Sigmoid colon (tissue), 7 donors: ENCODE measurements at places on chromosomes 3 and 15. TPM values are rescaled to one million over a fixed set of nuclear protein-coding genes. Genes with fewer than 3 reads are reported as not detected.

GOLGA8N gene
- total RNA-seq: 22.7 TPM

GP9 gene
- not detected for total RNA-seq

IL20RB gene
- 1.8 TPM for total RNA-seq

B2M gene
- 1,906 TPM for total RNA-seq

CMTM7 gene
- total RNA-seq: 9.9 TPM

MKRN3 gene
- 1.3 TPM for total RNA-seq

- H3K4me3 ChIP-seq: no peak overlapping the region
- no peaks in the 10 kb centered on the region for H3K36me3 ChIP-seq
- no peak overlapping the region for H3K27ac ChIP-seq
- no peaks in the 10 kb centered on the region for H3K4me1 ChIP-seq
- H3K27me3 ChIP-seq: peaks cover 3% of the 10 kb centered on the region
- DNase-seq: no peak
Observed at GRCh38 chr3:127473244-127474024, 117.1 kb downstream of the TPRA1 start.

GRCh38 chr3:195537995-195538394 is 5.1 kb downstream of the PPP1R2 start:
- peaks cover 59% of the 10 kb centered on the region for H3K4me1 ChIP-seq
- H3K27me3 ChIP-seq: no peaks in the 10 kb centered on the region
- H3K36me3 ChIP-seq: no peaks in the 10 kb centered on the region
- no peak overlapping the region for H3K4me3 ChIP-seq
- no peak overlapping the region for H3K27ac ChIP-seq

GRCh38 chr15:69628256-69629093 is 175.9 kb downstream of the RPLP1 start:
- no peaks in the 10 kb centered on the region for H3K4me1 ChIP-seq
- no peaks in the 10 kb centered on the region for H3K36me3 ChIP-seq
- no peak for DNase-seq

DNA sequence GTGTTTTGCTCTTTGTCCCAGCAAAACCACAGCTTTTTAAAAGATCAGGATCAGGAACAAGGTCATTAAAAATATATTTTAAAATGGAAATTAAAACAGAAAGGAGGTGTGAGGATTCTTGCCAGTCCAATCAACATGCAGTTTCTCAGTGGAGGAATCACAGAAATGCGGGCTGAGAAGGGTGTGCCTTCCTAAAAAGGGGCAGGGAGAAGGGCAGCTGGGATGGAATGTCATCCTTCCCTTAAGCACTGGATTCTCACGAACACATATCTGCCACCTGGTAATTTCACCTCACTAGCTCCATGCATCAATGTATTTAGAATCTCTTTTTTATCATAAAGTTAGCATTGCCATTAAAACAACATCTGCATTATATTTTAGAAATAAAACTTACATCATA is 21.4 kb downstream of the ABI3BP start:
- H3K36me3 ChIP-seq: no peaks in the 10 kb centered on the region
- no peak for DNase-seq
- no peak overlapping the region for H3K4me3 ChIP-seq
- H3K27ac ChIP-seq: peak overlapping the region; percentile 50
- H3K4me1 ChIP-seq: peaks cover 47% of the 10 kb centered on the region

GRCh38 chr3:195083659-195084058 is 187.3 kb downstream of the XXYLT1 start:
- H3K4me3 ChIP-seq: no peak overlapping the region
- no peak overlapping the region for H3K27ac ChIP-seq
- no peaks in the 10 kb centered on the region for H3K36me3 ChIP-seq
- H3K4me1 ChIP-seq: peaks cover 22% of the 10 kb centered on the region
- DNase-seq: no peak
- no peaks in the 10 kb centered on the region for H3K27me3 ChIP-seq

GRCh38 chr3:4734454-4734853 is 241.3 kb downstream of the ITPR1 start:
- H3K4me1 ChIP-seq: no peaks in the 10 kb centered on the region
- H3K4me3 ChIP-seq: no peak overlapping the region
- no peaks in the 10 kb centered on the region for H3K36me3 ChIP-seq

DNA sequence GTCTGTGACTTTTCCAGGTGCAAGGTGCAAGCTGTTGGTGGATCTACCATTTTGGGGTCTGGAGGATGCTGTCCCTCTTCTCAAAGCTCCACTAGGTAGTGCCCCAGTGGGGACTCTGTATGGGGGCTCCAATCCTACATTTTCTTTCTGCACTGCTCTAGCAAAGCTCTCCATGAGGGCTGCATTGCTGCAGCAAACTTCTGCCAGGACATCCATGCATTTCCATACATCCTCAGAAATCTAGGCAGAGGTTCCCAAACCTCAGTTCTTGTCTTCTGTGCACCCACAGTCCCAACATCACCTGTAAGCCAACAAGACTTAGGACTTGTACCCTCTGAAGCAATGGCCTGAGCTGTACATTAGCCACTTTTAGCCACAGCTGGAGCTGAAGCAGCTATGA is 694.5 kb upstream of the BCHE start:
- no peak overlapping the region for H3K27ac ChIP-seq
- DNase-seq: no peak
- H3K4me1 ChIP-seq: peaks cover 12% of the 10 kb centered on the region
- no peaks in the 10 kb centered on the region for H3K36me3 ChIP-seq
- no peaks in the 10 kb centered on the region for H3K27me3 ChIP-seq

GRCh38 chr3:122886946-122887345 is 92.1 kb downstream of the SLC49A4 start:
- no peak overlapping the region for H3K4me3 ChIP-seq
- no peak overlapping the region for H3K27ac ChIP-seq
- no peak for DNase-seq
- H3K36me3 ChIP-seq: no peaks in the 10 kb centered on the region
- H3K27me3 ChIP-seq: no peaks in the 10 kb centered on the region
